ENCODE measurements at places on chromosomes 12 and 14. TPM values are rescaled to one million over a fixed set of nuclear protein-coding genes. Genes with fewer than 3 reads are reported as not detected.

The MYF5 gene
- not detected for total RNA-seq

The DTX1 gene
- 2.4 TPM for total RNA-seq

The MEG3 gene
- total RNA-seq = 43.3 TPM

The LBHD2 gene
- total RNA-seq = not detected

The EIF2S3B gene
- total RNA-seq = 1.6 TPM

The RDH12 gene
- not detected for total RNA-seq

The ESPL1 gene
- not detected for total RNA-seq

The OR4E2 gene
- total RNA-seq = not detected

The NYNRIN gene
- 51.1 TPM for total RNA-seq

The HCAR2 gene
- total RNA-seq = not detected

The NR1H4 gene
- not detected for total RNA-seq

The CACNA1C gene
- total RNA-seq = 18.9 TPM

The SLC17A8 gene
- total RNA-seq = not detected

The RDH11 gene
- 90.1 TPM for total RNA-seq

The GPR68 gene
- 0.48 TPM for total RNA-seq

The PMCH gene
- not detected for total RNA-seq

The SLCO1B1 gene
- not detected for total RNA-seq

The FAR2 gene
- 4.7 TPM for total RNA-seq

The CDK2 gene
- total RNA-seq = 35.6 TPM

The NUAK1 gene
- 9.4 TPM for total RNA-seq

The RAD9B gene
- 1.2 TPM for total RNA-seq

The CCDC38 gene
- not detected for total RNA-seq

The ACACB gene
- 70.0 TPM for total RNA-seq

The GPD1 gene
- total RNA-seq = not detected

The LHX5 gene
- not detected for total RNA-seq

The PAWR gene
- 144 TPM for total RNA-seq

The DPPA3 gene
- total RNA-seq = not detected
